Islet precursor cell (in vitro differentiated cells): ENCODE measurements at places on chromosomes 7 and 10.
A peak's percentile ranks its signal among the peaks of the same experiment; 100 is the strongest.

GRCh38 chr10:72310241-72310633 lies 36.5 kb downstream of the DDIT4 start:
- peak; percentile 89 for DNase-seq

GRCh38 chr7:138750901-138751464 lies 46.8 kb upstream of the TMEM213 start:
- DNase-seq = no peak

DNA sequence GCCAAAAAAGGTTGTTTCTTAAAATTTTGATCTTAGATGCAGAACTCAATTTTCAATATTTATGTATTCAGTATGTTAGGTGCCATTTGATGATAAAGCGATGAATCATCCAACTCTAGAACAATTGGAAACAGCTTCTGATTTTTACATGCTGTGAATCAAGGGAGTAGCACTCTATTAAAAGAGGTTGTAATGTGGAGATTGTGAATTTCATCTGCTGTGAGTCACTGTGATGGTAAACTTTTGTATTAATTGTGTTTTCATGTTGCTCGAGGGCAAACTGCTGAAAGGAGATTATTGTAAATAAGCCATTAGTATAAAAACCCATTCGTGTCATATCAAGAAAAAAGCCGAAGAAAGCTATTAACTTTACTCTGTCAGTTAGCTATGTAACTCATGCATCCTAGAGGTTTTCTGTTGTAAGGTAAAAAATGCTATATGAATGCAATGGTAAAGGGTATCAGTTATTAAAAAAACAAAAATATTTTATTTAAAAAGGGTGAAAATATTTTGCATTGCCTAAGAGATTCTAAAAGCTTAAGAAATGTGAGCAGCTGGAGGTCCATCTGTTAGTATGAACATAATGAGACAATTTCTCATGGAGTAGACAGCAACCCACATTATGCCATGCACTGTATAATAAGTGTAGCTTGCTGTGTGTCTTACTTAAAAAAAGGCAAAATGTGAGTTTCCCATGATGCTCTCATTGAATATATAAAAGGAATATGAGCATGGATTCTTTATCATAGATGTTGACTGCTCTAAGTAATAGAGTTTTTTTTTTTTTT lies 511.0 kb upstream of the PCDH15 start:
- no peak for DNase-seq

- no peak for DNase-seq
Observed at GRCh38 chr7:151836191-151836926, 40.6 kb downstream of the PRKAG2 start.
